Esophagus squamous epithelium (tissue), 5 donors: ENCODE measurements at places on chromosomes 1 and 21. TPM values are rescaled to one million over a fixed set of nuclear protein-coding genes. Genes with fewer than 3 reads are reported as not detected.

Gene TMEM52
- total RNA-seq, result 3.6 TPM

Gene CNIH3
- 1.2 TPM for total RNA-seq

DNA sequence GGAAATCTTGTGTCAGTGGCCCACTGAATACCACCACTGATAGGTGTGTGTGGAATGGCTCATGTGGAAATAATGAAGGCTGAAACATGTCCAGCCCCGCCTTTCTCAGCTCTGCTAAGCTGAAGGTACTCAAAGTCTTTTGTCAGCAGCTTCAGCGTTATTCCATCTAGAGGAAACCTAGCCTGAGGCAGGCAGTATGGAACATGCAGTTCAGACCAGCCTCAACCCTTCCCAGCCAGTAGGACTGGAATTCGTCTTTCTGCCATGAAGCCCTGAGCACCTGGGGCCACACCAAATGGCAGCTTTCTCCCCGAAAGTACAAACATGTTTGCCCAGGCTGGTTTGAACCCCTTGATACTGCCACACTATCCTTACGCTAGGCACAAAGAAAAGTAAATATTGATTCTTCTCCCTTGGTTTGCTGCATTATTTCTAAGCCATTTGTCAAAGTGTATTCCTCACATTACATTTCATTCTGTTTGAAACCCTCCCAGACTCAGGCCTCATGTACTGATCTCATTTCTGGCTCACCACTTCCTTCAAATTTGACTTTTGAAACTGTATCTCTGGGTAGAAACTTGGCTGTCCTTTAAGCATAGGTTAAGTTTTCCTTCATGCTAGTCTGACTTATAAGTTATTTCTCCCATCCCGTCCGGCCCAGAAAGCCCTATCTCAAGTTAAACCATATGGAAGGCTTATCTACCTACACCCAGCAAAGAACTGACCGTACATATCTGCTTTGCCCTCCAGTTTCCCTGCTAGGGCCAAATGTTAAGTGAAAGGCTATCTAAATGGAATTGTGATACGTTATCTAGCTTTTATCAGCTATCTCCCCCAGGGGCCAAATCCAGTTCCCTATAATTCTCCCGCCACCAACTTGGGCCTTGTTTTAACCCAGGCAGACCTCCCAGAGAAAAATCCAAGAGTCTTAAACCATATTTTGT lies 45.7 kb upstream of the HOOK1 start:
- DNase-seq, result no peak

Gene TRNAU1AP
- total RNA-seq, result 15.0 TPM
